ENCODE measurements at places on chromosomes 5 and 9.

- DNase-seq: no peak
These were observed 29.0 kb downstream of the CXXC5 start for GRCh38 chr5:139676951-139677735.

DNA sequence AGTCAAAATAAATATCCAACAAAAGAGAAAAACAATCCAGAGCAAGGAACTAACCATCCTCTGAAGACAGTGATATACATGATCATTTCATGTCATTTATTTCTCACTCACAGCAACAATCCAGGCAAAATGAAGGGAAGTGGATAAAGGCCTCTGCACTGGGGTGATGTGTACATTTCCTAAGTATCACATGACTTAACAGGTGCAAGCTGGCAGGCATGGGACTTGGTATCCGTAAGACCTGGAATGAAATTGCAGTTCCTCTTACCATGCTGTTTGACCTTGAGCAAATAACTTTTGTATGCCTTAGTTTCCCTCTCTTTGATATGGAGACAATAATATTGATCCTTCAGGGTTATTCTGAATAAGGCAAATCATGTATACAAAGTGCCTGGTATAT lies 77.6 kb downstream of the PRLR start:
- DNase-seq: no peak

- DNase-seq: no peak
These were observed 202.5 kb upstream of the TRIM32 start for GRCh38 chr9:116484492-116485061.

GRCh38 chr9:132690696-132691095 lies 20.4 kb downstream of the GTF3C4 start:
- no peak for DNase-seq

- DNase-seq: no peak
These were observed 103.7 kb downstream of the WNK2 start for GRCh38 chr9:93287593-93287992.

DNA sequence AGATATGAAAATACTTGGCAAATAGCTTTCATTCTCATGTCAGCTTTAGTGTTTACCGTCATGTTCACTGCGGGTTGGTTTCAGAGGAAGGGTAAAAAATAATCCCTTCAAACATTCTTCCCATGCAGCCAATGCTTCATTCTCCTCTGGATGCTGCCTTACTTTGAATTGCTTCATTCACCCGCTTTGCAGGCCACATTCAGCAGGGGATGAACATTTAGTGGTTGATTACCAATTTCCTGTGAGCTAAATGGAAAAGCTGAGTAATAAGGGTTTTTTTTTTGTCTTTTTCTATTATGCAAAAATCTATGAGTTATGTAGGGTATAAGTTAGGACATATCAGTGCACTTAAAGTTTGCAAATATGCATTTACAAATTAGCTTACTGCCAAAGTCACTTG lies 96.3 kb upstream of the MEF2C start:
- DNase-seq: no peak

DNA sequence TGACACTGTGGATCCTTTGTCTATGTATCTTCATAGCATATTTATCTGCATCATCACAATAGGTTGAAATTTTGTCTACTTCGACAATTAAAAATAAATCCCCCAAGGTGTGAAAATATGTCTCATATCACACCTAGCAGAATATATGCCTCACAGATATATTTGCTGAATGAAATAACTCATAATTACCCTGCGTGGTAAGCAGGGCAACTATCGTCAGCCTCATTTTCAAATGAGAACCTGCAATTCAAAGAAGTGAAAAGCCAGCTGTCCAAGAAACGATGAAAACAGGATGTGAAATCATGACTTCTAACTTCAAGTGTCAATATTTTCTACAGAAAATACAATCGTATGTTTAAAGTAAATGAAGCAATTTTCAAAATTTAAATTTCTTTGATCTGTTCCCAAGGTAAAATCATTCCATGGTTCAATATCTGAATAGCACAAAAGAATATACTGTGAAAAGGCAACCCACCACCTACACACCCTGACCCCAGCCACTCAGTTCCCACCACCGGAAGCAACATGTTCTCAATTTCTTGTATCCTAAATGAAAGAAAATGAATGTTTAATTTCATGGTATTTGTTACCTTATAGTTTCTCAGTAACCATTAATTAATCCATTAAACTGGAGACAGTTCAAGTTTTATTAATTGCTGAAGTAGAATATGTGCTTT lies 57.1 kb downstream of the TBCA start:
- no peak for DNase-seq
